Inflammatory macrophage treated with lipopolysaccharide for 4 hours (primary cell): ENCODE measurements at places on chromosomes 2 and 18.

DNA sequence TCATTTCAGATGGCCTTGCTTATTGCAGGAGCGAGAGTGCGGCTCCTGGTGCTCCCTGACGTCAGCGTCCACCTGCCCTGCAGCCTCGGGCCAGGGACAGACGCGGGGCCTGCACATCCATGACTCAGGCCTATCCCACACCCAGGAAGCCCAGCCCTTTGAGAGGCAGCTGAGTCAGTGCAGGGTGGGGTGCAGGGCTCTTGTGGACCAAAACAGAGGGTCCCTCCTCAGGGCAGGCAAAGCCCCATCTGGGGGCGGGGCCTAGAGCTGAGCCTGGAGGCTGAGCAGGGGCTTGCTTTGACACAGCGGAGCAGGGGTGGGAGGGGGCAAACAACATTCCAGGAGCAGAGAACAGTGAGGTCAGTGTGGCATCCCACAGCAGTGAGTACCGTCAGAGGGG, 7.7 kb upstream of the ARHGEF4 start:
- no peak for DNase-seq

GRCh38 chr2:215657844-215658243, 222.0 kb upstream of the FN1 start:
- peak; percentile 80 for DNase-seq

GRCh38 chr2:177531706-177532105, 139.1 kb downstream of the AGPS start:
- DNase-seq, result no peak

GRCh38 chr2:23567161-23567756, 182.3 kb downstream of the KLHL29 start:
- no peak for DNase-seq

DNA sequence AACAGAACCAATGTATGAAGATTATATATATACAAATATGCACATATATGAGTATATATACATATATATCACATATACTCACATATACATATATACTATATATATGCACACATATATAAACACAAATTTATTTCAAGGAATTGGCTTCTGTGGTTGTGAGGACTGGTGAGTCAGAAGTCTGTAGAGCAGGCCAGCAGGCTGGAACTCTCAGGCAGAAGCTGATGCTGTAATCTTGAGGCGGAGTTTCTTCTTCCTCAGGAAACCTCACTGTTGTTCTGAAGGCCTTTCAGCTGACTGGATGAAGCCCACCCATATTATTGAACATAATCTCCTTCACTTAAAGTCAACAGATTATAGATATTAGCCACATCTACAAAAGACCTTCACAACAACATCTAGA, 143.9 kb upstream of the CREB1 start:
- DNase-seq, result peak; percentile 80

- peak; percentile 17 for DNase-seq
These were observed 11.1 kb upstream of the DNPEP start for GRCh38 chr2:219398721-219399363.

- no peak for DNase-seq
These were observed 91.6 kb downstream of the ZNF407 start for GRCh38 chr18:74689251-74689650.

DNA sequence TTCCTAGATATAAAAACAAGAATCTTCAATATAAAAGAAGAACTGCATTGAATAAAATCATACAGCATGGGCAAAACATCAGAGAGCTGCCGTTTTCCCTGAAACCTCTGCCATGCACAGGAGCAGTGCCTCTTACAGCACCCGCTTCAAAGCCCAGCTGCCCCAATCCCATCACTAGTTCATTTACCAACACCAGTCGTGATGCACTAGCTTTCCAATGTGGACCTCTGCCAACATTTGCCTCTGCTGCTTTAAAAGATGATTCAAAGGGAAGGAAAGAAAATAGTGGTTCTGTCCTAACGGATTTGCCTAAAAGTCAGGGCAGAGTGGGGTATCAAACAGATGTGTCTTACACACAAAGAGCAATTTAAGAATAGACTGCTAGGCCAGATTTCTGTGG, 43.4 kb upstream of the AP1S3 start:
- DNase-seq, result no peak

GRCh38 chr2:216695401-216695821, at the start of gene IGFBP5:
Gene IGFBP5 (minus strand): TSS chr2:216695549. CDS start chr2:216694775, 774 bp downstream.
- DNase-seq, result no peak

DNA sequence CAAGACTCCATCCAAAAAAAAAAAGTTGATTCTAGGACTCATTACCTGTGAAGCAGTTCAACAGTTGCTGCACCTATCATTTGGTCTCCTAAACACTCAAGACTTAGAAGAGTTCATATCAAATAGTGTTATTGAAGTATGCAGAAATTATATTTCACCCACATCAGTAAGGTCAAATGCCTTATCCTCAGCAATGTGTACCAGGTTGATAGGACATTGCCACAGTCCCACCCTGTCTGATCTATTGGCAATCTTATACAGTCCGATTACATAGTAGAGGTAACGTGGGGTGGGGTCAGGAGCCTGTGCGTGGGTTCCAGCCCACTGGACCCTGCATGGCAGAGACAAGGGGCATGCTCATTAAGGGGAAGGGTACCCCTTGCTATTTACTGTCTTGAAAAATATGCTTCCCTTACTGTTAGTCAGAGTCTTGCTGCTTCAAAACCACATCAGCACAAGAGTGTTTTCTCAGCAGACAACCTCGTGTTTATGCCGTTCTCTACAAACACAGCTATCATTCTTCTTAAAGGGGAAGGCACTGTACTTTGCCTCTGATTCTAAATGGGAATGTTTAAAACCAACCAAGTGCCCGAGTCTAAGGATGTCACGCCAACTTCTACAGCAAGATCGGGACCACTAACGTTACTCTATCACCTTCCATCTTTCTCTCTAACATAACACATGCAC, 115.2 kb downstream of the MTCL1 start:
- DNase-seq, result no peak

DNA sequence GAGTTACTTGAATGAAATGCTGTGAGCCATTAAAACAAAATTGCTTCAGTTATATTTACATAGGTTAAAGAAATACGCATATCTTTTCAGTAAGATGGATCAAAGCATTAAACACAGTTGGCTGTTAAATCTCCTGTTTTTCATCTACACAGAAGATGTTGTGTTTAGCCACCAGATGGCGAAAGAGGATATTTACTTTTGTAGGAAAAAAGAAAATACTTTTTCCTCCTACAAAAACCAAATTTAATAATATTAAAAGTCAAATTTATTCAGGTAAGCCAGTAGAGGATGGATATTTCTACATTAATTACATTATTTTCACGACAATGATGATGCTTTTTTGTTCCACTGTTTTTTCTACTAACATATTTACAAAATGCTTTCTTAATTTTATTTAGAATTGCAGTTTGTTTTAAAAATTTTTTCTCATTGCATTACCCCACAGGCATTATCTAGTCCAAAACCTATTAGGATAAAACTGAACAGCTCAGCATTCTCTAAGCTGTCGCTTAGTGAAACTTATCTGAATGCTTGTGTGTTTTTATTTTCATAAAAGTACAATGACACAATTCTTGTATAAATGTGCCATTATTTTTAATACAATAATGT, 173.7 kb downstream of the ASXL3 start:
- DNase-seq, result no peak

GRCh38 chr18:52569492-52569891, 229.5 kb downstream of the DCC start:
- DNase-seq, result no peak

GRCh38 chr18:51171223-51171622, 26.3 kb downstream of the MEX3C start:
- DNase-seq, result peak; percentile 44

DNA sequence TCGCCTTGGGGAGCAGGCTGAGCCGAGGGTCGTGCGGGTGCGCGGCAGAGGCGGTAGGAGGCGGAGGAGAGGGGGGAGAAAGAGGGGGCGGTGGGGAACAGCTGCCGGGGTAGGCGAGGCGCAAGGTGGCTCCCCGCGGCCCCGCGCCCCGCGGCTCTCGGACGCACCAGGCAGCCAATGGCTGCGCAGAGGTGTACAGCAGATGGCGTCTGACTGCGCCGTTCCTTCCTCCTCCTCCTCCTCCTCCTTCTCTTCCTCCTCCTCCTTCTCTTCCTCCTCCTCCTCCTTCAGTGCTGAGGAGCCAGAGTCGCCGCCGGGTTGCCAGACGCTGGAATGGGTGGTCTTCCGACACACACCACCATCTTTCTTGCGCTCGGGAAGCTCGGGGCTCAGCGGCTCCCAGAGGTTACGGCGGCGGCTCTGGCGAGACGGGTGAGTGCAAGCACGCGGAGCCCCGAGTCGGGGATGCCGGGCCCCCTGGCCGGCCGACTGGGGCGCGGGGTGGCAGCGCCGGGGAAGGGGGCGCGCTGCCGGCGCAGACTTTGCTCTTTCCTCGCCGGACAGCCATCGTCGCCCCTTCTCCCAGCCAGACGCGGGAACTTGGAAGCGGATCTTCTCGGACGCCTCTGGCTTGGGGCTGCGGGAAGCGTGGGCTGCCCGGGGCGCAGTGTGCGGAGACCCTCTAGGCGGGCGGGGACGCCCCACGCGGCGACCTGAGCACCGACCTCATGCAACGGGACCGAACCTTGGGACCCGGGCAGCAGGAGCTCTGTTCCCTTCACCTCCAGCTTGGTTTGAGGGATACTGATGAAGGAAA, at the start of gene THSD7B:
TSS of gene THSD7B (plus strand) at position 290 of the 817 bp plus-strand sequence. CDS start 116,634 bp downstream, outside the sequence.
- no peak for DNase-seq
